A549 (cell line): ENCODE measurements at places on chromosomes 4 and X. TPM values are rescaled to one million over a fixed set of nuclear protein-coding genes. Genes with fewer than 3 reads are reported as not detected.
A peak's percentile ranks its signal among the peaks of the same experiment; 100 is the strongest.

DNA sequence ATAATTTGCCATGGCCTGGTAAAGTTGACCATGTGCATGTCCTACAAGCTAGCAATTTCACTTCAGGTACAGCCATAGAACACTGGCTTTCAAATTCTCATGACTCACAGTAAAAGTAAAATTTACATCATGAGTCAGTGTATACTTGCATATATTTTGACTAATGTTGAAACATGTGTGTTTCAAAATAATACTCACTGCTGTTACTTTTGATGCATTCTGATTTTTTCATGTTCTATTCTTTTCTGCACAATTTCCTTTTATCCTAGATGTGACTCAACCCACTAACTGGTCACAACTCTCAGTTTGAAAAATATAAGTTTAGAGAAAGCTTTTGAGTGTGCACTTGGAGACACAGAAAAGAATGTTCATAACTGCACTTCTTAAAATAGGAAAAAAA lies 365.7 kb downstream of the FGF13 start:
- DNase-seq, result no peak

CSAG1 gene
- polyA plus RNA-seq, result 0.27 to 0.37 TPM in 2 of 3 replicates, not detected in the other

- DNase-seq, result no peak
Measured at GRCh38 chr4:145189981-145190380, 9.6 kb upstream of the OTUD4 start.

DNA sequence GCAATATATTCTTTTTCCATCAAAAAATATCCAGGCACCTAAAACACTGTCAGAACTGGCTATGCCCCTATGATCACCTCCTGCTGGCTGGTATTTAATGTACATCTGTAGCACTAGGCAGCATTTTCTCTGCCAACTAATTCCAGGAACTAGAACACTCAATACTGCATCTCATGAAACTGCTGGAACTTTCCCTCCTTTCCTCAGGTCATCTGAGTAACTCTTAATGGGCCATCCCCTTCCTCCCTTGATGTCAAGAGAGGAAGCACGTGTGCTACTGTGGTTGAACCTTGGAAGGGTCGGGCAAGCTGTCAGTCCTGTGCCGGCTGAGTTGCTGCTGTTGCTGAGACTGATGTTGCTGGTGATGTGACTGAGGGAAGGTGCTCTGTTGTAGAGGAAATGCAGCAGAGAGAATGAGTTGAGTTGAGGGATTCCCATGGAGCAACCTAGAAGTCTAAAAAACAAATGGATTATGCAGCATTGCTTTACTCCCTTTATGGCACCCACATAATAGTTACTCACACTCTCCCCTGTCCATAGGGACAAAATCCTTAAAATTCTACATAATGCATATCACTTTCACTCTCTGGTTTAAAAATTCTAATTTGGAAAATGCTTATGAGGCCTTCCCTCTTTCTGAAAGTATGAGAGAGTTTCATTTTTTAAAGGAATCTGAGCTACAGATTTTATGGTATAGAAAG lies 39.5 kb downstream of the TMEM165 start:
- no peak for DNase-seq

- DNase-seq, result no peak
Measured at GRCh38 chrX:17535229-17535628, 160.2 kb downstream of the NHS start.

- no peak for DNase-seq
Measured at GRCh38 chrX:135512508-135513129, 7.8 kb upstream of the INTS6L start.

- DNase-seq, result no peak
Measured at GRCh38 chr4:1205586-1206298, 33.4 kb upstream of the SPON2 start.

CCKAR gene
- polyA plus RNA-seq, result not detected in 3 replicates

DNA sequence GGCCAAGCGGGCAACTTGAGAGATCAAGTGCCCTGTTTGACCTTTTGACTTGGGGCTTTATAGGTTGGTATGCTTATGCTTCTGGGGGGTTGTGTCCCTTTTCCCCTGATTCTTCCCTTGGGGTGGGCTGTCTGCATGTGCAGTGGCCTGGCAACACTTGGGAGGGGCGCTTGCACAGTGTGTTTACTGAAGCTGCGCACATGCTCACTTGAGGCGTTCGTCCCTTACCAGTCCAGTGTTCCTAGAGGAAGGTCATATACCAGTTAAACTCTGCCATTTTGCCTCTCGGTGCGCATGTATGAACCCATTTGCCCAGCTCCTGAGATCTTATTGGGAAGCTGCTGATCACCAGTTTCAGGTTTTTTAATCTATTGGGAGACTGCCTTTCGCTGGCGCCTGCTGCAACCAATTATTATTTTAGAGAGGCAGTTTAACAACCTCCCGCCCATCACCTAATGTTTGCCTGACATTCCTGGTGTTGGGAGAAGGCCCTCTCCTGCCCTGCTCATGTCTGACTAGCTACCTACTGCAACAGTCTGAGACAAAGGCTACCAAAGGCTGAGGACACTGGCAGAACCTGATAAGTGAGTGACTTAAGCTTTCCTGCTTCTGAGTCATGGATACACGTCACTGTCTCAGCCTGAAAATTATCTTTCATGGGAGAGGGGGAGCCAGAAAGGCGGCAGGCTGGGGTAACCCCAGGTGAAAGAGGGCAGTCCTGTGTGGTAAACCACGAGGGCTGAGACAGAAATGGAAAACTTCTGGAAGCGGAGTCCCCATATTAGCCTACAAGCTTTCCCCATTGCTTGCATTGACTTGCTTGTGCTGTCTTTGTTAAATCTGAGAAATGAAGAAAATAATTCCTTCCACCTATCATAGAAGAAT lies 97.6 kb downstream of the CPE start:
- no peak for DNase-seq

- no peak for DNase-seq
Measured at GRCh38 chrX:132694382-132694781, 205.5 kb upstream of the MBNL3 start.

DNA sequence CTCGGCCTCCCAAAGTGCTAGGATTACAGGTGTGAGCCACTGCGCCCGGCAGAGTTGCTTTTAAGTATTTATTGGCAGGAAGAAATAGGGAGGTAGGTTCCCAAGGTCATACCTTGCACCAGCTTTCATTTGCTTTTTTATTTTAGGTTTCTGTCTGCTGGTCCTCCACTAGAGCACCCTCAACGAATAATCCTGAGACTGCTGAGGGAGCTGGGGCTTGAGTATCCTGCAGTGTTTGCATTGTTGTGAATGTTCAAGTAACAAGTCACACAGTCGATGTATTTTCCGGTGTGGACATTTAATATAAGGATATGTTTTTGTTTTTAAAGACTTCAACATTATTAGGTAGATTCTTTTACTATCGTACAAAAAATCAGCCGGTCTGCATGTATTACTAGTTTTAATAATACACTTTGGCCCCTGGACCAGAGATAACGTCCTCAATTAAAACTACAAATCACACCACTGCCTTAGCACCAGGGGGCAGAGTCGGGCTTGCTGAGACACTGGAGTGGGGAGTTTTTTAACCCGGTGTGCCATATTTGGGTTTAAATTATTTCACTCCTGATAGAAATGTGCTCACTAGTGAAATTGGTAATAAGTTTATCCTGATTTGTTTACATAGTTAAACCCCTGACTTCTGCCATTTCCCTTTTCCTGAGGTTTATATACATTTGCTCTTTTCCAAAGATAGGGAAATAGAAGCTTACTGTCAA lies 11.6 kb downstream of the SMIM20 start:
- DNase-seq, result peak; percentile 46

- DNase-seq, result no peak
Measured at GRCh38 chr4:144666539-144667175, 20.7 kb downstream of the HHIP start.

- DNase-seq, result peak; percentile 19
Measured at GRCh38 chr4:180449395-180449956, 1793.7 kb upstream of the TENM3 start.

DNA sequence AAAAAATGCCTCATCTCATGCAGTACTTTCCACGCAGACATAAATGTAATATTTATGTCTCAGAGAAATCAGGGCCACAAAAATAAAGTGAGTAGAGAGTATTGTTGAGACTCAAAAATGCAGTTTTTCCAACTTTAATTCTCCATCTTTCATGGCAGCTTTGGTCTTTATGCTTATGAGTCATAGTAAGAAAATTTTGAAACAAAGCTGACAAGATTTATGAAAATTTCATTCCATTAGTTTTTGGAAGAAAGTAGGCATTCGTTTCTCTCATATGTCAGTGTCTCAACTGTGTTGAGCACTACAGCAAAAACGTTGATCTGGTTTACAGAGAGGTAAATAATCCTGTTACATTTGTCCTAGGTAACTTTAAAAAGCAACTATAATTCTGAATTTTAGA lies 656.8 kb downstream of the IQCM start:
- DNase-seq, result no peak

LDB2 gene
- polyA plus RNA-seq, result not detected in 3 replicates

DNA sequence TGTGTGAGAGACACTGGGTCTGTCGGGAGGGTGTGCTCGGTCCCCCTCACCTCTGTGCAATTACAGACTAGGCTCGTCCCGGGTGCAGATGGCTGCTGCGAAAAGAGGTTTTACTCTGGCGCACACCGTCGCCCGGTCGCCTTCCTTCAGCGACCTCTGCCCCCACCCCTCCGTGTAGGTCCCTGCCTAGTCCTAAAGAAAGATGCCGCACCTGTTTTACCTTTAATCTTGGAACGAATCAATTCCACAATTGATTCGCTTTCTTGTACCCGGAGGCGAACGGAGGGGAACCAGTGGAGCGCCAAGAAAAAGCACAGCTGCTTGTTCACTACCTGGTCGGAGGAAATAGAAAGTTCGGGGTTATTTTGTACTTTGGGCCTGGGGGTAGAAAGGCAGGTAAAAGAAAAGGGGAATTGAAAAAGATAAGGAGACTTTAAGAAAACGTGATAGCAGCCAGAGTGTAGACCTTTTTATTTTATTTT lies 1.2 kb downstream of the NPNT start:
- no peak for DNase-seq

- no peak for DNase-seq
Measured at GRCh38 chrX:83916525-83916924, 55.6 kb downstream of the CYLC1 start.

DNA sequence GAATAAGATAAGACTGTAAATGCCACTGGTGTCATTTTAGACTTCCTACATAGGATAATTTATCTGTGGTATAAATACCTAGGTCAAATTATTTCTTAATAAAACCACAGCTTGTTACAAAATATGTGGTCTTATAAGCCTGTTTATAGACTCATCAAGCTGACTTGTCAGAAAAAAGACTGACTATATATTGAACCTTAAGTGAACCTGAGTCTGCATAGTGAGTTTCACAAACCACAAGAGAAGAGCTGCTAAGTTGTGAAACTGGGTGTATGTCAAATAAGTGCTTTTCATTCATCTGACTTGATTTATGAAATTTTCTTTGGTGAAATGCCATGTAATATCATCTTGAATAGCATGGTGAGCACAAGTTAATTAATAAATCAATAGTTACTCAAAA lies 48.4 kb upstream of the TMPRSS11A start:
- no peak for DNase-seq

ENOPH1 gene
- polyA plus RNA-seq, result 41.0 to 43.5 TPM (median 42.8 TPM) in 3 replicates
